NCI-H1436 (cell line): ENCODE measurements at places on chromosomes 13 and 19.

- no peak for DNase-seq
These were observed 353.5 kb downstream of the DACH1 start for GRCh38 chr13:71513411-71514033.

DNA sequence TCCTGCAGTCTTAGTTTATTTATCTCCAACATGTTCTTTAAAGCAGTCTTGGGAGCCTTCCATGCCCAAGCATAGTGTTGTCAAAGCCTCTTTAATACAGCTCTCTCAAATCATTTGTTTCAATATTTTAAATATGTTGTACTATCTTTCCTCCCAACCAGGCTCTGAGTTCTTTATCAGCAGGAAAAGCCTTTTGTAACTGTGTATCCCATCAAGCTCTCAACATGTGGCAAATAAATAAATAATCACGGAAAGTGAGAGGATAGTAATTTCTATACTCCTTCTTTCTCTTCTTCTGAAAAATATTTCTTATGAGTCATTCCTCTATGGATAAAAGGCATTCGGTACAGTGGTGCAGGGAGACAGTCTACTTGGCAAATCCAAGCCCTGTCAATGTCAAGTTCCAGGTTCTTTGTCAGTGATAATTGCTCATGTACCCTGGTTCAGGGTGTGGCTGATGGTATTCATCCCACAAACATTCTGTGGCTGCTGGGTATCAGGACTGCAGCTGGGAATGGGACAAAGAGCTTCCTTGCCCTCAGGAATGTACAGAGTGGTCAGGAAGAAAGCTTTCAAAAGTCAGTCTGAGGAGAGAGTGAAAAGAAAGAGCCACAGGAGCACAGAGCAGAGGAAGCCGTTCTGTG lies 384.3 kb downstream of the EFNB2 start:
- DNase-seq, result no peak

DNA sequence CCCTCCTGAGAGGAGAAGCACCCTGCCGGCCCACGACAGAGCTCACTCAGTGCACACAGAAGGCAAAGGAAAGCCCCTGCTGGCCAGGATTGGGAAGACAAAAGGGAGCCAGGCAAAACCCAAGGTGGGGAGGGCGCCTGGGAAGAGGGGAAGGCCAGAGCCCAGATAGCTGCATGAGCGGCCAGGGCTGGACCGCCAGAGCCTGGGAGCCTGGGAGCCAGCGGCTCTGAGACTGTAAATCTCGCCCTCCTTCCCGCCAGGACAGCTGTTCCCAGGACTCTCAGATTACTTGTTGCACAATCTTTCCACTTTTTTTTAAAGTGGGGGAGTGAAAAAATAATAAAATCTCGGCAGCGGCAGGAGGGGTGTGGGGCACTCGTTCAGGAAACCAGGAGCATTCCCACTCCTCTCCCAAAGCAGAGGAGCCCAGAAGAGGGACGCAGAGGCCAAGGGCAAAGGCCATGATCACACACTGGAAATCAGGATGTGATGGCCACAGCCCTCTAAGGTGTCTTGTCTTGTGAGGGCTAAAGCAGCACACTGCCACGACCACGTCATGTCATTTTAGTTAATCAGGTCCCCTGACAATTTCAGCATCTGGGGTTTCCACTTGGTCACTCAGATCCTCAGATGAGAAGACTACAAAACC lies 19.6 kb upstream of the EPHX3 start:
- no peak for DNase-seq

DNA sequence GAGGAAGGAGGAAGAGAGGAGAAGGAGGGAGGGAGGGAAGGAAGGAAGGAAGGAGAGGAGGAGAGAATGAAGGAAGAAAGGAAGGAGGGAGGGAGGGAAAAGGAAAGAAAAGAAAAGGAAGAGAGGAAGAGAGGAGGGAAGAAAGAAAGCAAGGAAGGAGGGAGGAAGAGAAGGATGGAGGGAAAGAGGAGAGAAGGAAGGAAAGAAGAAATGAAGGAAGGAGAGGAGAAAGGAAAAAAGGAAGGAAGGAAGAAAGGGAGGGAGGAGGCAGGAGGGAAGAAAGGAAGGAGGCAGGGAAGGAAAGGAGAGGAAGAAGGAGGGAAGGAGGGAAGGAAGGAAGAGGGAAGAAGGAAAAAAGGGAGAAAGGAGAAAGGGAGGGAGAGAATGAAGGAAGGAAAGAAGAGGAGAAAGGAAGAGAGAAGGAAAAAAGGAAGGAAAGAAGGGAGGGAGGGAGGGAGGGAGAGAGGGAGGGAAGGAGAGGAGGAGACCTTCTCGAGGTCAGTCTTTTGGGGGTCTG lies 13.4 kb upstream of the CASP14 start:
- DNase-seq, result no peak

DNA sequence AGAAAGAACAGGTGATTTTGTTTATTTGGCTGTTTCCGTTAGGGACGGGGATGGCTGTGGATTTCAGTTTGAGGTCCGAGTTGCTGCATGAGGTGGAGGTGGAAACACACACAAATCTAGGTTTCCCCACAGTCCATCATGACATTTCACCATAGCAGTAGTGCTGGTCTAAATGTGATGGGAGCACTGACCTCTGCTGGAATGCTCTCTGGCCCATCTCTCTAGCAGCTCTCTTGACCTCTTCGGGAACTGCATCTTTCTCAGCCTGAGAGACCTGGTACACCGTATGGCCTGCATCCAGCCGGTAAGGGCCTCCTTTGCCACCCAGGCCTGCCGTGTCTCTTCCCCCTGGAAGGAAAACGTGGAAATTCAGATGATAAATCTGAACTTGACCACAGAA lies 154.0 kb downstream of the RGCC start:
- DNase-seq, result no peak

DNA sequence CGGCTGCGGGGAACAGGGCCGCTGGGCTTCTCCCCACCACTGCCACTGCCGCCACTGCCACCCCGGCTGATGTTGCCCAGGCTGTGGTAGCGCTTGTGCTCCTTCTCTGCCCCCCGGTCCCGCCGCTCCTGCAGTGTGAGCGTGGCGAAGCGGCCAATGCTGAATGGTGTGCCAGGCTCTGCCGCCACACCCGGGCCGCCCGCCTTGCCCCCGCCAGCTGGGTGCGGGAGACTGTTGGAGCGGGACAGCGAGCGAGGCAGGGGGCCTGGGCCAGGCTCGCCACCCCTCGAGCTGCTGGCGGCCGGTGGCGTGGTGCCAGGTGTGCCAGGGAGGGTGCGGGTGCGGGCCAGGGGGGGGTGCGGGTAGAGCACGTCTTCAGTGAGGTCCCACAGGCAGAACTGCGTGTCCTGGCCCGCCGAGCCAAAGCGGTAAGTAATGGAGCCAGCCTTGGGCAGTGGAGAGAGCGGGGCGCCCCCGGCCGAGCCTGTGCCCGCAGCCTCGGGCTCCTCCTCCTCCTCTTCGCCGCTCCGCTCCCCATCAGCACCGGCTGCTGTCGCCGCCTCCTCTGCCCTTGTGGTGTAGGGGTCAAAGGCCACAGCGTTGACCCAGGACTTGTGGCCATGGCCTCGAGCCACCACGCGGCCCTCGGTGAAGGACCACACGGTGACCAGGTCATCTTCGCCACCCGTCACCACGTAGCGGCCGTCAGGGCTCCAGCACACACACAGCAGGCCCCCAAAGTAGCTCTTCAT lies 3.7 kb upstream of the DMPK start:
- DNase-seq, result no peak

DNA sequence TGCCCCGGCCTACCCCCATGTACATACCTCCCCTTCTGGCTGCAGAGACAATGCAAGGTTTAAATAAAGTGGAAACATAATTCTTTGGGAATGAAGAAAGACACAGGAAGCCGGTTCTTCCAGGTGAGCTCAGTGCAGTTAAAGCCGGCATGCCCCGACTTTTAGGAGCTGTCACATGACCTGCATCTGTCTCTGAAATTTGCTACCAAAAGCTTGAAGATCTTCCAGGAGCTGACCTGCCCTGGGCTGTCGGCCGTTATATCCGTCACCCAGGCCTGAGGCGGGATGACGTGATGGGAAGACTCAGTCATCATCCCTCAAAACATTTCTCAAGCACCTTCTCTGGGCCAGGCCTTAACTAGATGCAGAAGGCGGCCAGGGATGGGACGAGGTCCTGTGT lies 10.3 kb downstream of the RAB8A start:
- DNase-seq, result no peak

- DNase-seq, result no peak
These were observed 10.1 kb downstream of the FUZ start for GRCh38 chr19:49802836-49803528.

- DNase-seq, result no peak
These were observed 7.8 kb downstream of the PROZ start for GRCh38 chr13:113166266-113166665.

- peak; percentile 52 for DNase-seq
These were observed at the start of gene EML2 for GRCh38 chr19:45638930-45639729. Gene EML2 (minus strand): TSS chr19:45639397. CDS start chr19:45639376, 21 bp downstream.

- no peak for DNase-seq
These were observed 13.3 kb downstream of the PALM3 start for GRCh38 chr19:14048443-14049153.

GRCh38 chr19:32908641-32909190 lies 39.1 kb upstream of the SLC7A9 start:
- DNase-seq, result no peak

DNA sequence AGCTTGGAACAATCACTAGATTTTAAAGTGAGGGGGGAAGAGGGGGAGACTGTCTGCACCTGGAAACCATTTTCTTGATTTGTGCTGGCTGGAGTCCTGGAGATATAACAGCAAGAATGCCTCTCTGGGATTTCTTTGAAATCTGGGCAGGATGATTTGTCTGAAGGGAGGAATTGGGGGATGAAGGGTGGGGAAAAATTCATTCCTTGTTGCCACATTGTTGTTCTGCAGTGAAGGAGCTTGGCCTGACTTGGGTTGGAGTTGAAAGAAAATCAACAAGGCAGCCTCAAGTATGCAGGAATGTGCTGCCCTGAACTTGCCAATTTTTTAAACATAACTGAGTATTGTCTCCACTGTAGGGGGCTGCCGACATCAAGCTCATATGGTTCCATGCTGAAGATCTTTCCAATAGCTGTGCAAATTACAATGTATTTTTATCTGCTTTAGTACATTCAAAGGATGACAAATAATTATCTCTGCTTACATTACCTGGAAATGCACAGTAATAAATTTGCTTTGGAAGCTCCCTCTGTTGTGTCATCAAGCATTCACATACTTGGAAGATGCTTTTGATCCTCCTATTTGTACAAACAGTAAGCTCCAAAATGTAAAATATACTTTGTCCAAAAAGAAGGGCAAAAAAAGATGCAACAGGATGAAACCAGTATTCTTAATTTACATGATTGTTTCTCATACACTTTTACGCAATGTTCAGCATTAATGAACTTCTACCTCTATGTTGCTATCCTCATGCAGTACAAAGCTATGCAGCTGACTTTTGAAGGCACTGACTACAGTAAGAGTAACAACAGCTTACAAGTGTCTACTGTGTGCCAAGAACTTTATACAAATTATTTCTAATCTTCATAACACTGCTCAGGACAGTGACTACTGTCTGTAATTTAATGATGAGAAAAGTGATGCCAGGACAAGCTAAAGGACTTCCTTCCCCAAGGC lies 627.9 kb upstream of the KLF12 start:
- DNase-seq, result no peak

DNA sequence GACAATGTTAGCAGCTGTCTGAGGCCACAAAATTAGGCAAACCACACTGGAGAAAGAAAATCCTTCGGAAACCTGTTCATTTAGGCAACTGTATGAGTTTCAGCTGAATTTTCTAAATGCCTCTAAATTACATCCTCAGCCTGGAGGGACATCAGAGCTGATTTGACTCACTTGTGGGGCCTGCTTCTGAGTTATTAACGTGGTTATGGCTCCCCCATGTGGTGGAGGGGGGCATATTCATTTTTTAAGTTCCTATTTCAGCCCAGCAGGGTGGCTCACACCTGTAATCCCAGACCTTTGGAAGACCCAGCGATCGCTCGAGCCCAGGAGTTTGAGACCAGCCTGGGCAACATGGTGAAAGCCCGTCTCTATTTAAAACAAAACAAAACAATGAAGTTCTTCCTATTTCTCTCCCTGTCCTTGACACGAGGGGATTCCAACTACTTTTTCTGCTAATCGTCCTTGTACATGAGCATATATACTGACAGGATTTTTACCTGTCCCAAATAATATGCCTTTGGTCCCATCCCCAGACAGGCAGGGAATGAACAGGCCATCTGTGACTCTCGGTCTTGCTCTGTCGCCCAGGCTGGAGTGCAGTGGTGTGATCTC lies 31.5 kb upstream of the HIF3A start:
- peak; percentile 75 for DNase-seq

- DNase-seq, result no peak
These were observed 307.6 kb downstream of the ZNF536 start for GRCh38 chr19:30679789-30680188.

GRCh38 chr19:44212866-44213346 lies 574 bp downstream of the ZNF227 start:
- no peak for DNase-seq

DNA sequence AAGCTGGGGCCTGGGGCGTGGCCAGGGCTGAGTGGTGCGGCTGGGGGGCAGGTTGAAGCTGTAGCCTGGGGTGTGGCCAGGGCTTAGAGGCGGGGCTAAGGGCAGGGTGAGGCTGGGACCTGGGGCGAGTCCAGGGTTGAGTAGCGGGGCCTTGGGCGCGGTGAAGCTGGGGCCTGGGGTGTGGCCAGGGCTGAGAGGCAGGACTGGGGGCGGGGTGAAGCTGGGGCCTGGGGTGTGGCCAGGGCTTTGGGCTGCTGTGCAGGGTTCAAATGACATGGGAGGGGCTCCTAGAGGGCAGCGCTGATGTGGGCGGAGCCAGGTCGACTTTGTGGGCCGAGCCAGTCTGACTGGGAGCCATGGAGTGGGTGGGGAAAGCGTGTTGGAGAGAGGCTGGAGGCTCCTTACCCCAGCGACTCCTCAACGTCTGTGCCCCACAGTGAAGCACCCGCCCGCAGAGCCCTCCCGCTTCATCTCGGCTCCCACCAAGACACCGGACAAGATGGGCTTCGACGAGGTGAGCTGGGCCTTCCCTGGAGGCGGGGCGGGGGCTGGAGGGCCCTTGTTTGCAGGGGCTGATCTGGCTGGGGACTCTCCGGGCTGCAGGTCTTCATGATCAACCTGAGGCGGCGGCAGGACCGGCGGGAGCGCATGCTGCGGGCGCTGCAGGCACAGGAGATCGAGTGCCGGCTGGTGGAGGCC lies 21.5 kb downstream of the COLGALT1 start:
- DNase-seq, result peak; percentile 28

DNA sequence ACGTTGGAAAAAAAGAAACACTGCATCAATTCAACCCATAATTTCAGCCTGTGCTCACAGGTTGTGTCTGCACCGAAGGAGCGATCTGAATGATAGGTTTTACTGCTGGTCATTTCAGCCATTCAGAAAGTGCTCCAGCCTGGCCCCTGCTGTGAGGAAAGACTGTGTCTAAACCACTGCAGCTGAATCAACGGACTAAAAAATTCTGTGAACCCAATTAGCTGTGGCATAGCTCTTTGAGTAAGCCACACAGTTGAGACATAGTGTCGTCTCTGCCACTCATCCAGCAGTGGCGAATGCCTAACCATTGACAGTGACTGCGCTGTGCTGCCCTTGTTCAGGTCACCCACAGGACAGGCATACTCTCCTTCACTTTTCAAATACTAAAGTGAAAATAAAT lies 179.8 kb downstream of the COG6 start:
- no peak for DNase-seq
